ENCODE measurements at places on chromosomes 6 and 20. TPM values are rescaled to one million over a fixed set of nuclear protein-coding genes. Genes with fewer than 3 reads are reported as not detected.

LMBRD1 gene
- 89.8 TPM for total RNA-seq

SYNDIG1 gene
- total RNA-seq: 0.27 TPM

RIMS4 gene
- total RNA-seq: not detected

RBPJL gene
- total RNA-seq: not detected

TRDN gene
- not detected for total RNA-seq

GLP1R gene
- not detected for total RNA-seq

TNF gene
- total RNA-seq: 1.1 TPM

THBD gene
- 30.3 TPM for total RNA-seq

SAPCD1 gene
- total RNA-seq: 11.1 TPM

TCP11 gene
- not detected for total RNA-seq

HLA-G gene
- not detected for total RNA-seq

OR2H1 gene
- not detected for total RNA-seq

- no peaks in the 10 kb centered on the region for H3K36me3 ChIP-seq
- no peak overlapping the region for H3K4me3 ChIP-seq
- H3K27ac ChIP-seq: no peak overlapping the region
- H3K27me3 ChIP-seq: no peaks in the 10 kb centered on the region
- DNase-seq: no peak
Measured at GRCh38 chr6:165184192-165184979, 125.0 kb downstream of the C6orf118 start.

DNA sequence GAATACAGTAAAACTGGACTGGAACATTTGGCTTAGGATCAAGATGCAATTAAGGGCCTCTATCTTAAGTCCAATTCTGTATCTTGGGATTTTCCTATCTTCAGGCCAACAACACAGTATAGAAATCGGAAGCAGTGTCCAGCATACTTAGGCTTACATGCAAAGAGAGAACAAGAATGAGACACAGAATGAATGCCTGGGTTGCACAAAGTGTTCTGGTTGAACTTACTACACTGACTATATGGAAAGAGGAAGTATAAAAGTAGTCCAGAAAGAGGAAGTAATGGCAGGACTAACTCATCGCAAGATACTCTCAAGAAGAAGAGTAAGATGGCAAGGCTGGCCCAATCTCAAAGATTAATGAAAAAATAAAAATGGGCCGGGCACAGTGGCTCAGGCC lies 87.6 kb downstream of the BTBD9 start:
- H3K27me3 ChIP-seq: no peaks in the 10 kb centered on the region
- H3K4me3 ChIP-seq: no peak overlapping the region
- H3K4me1 ChIP-seq: no peaks in the 10 kb centered on the region

GRCh38 chr6:132259070-132259469 lies 142.2 kb downstream of the MOXD1 start:
- H3K27me3 ChIP-seq: no peaks in the 10 kb centered on the region
- H3K4me3 ChIP-seq: no peak overlapping the region
- no peaks in the 10 kb centered on the region for H3K36me3 ChIP-seq
- H3K4me1 ChIP-seq: no peaks in the 10 kb centered on the region

- no peak for DNase-seq
- no peaks in the 10 kb centered on the region for H3K36me3 ChIP-seq
- H3K4me3 ChIP-seq: peak within 1 kb of the TSS; percentile 71
- H3K4me1 ChIP-seq: peaks cover 15% of the 10 kb centered on the region
- H3K27me3 ChIP-seq: peaks cover 13% of the 10 kb centered on the region
Measured at GRCh38 chr6:32151863-32152768, at the start of gene PRRT1. TSS of gene PRRT1 (minus strand) at chr6:32151939. CDS start at chr6:32151827, 112 bp downstream.

GRCh38 chr6:149871182-149871581 lies 7.0 kb upstream of the LRP11 start:
- no peak overlapping the region for H3K27ac ChIP-seq
- no peak for DNase-seq

- H3K4me1 ChIP-seq: peaks cover 4% of the 10 kb centered on the region
- H3K27me3 ChIP-seq: no peaks in the 10 kb centered on the region
- H3K36me3 ChIP-seq: no peaks in the 10 kb centered on the region
- no peak overlapping the region for H3K27ac ChIP-seq
- DNase-seq: no peak
Measured at GRCh38 chr20:64219202-64219601, 36.3 kb upstream of the PCMTD2 start.

DNA sequence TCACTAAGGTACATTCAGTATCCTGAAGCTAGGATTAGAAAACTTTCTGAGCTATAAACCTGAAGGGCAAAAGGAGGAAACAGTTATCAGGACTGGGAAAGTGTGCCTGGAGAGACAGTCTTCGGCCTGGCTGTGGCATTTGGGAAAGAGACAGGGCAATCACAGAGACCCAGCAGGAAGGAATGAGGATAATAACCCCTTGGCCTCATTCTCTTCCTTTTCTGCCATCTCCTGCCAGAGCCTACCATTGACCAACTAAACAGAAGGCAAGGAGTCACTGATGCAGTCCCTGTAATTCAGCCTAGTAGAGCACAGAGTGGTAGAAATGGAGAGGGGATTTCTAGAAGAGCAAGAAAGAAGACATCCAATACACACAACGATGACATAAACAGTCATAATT lies 359.4 kb downstream of the HDGFL1 start:
- H3K36me3 ChIP-seq: no peaks in the 10 kb centered on the region
- no peaks in the 10 kb centered on the region for H3K27me3 ChIP-seq
- no peak overlapping the region for H3K4me3 ChIP-seq
- no peak overlapping the region for H3K27ac ChIP-seq
- H3K4me1 ChIP-seq: no peaks in the 10 kb centered on the region

GRCh38 chr6:129242546-129242945 lies 359.6 kb downstream of the LAMA2 start:
- no peaks in the 10 kb centered on the region for H3K4me1 ChIP-seq
- H3K4me3 ChIP-seq: no peak overlapping the region
- no peaks in the 10 kb centered on the region for H3K27me3 ChIP-seq
- no peaks in the 10 kb centered on the region for H3K36me3 ChIP-seq
- DNase-seq: no peak
- no peak overlapping the region for H3K27ac ChIP-seq

DNA sequence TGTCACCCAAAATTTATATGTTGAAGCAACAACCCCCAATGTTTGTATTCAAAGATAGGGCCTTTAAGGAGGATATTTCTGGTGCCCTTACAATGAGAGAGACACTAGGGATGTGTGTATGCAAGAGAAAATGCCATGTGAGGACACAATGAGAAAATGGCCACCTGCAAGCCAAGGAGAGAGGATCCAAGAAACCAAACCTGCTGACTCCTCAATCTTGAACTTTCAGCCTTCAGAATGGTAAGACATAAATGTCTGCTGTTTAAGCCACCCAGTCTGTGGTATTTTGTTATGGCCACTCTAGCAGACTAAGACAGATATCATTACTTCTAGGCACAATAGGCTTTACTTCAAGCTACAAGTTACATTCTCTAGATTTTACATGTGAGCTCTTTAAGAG lies 1145.1 kb upstream of the MAP3K7 start:
- no peak for DNase-seq
- H3K4me3 ChIP-seq: no peak overlapping the region
- no peaks in the 10 kb centered on the region for H3K36me3 ChIP-seq
- no peaks in the 10 kb centered on the region for H3K27me3 ChIP-seq

DNA sequence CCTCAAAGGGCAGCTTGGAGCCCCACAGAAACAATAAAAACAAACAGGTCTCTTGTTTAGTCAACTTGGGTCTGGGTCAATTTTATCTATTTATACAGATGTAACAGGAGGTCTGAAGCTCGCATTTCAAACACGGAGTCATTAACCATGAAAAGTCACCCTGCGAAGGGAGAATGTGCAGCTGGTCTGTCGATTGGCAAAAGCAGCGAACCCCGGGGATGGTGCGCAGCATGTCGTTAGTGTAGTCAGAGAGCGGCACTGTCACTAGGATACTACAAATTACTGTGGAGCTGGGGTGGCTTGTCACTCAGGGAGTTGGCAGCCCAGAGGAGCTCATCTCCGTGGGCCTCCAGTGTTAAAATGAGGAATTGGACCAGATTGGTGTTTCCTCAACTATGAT lies 190.4 kb upstream of the ARG1 start:
- DNase-seq: no peak
- H3K4me1 ChIP-seq: no peaks in the 10 kb centered on the region
- no peaks in the 10 kb centered on the region for H3K27me3 ChIP-seq
- no peak overlapping the region for H3K4me3 ChIP-seq
